Muscle of leg (tissue), 16 donors: ENCODE measurements at places on chromosomes 6 and 20.
A peak's percentile ranks its signal among the peaks of the same experiment; 100 is the strongest.

GRCh38 chr6:94769197-94769596 is 808.1 kb upstream of the MANEA start:
- no peak for DNase-seq

DNA sequence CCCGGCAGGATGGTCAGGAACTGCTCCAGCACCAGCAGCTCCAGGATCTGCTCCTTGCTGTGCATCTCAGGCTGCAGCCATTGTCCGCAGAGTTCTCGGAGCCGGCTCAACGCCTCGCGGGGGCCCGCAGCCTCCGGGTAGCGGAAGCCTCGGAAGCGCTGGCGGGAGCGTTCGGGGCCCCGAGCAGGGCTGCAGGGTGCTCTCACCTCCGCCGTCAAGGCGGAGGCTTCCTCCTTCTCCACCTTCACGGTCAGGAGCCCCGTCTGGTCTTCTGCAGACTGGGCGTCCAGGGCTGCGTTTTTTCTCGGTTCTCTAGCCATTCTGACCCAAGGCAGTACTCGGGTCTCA is 434 bp downstream of the ZKSCAN4 start:
- no peak for DNase-seq

- DNase-seq: no peak
Observed at GRCh38 chr6:123150076-123150475, 154.0 kb downstream of the CLVS2 start.

GRCh38 chr6:45420909-45421708 is 43.4 kb upstream of the SUPT3H start:
- no peak for DNase-seq

DNA sequence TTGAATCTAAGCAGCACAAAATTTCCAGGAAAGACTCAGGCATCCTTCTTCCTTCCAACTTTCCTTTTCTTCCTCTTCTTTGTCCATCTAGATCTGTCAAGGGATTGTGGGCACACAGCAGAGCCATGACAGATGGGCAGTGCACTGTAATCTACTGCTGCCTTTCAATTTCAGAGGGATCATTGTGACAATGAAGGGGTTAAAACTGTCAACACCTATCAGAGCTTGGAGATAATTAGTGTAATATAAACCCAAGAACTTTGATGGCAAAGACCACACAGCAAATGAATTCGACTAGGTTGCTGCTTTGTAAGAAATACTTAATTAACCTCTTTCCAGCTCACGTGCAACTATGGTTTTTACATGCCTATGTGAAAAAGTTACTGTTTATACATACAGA is 55.0 kb downstream of the SAMD5 start:
- no peak for DNase-seq

GRCh38 chr6:143294265-143294860 is 156.1 kb downstream of the ADAT2 start:
- DNase-seq: no peak

DNA sequence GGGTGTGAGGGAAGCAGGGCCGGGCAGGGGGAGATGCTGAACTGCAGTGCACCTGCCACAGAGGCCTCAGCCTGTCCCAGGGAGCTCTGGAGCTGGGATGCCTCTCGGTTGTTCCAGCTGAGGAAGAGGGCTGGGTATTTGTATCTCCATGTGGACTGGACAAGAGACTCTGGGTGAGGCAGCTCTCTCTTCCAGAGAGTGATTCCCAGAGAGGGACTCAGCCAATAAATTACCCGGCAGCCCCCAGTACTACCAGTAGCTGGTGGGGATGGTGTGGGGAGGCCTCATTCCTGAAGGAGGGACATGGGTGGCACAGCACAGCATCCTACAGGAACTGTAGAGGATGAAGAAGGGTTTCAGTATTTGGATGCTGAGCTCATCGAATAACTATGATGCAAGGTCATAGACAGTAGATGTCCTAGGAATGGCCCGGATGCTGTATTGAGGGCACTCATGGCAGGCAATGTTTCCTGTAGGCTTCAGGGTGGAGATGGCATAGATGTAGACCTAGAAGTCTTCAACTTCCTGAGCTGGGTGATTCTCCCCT is 1.4 kb downstream of the FGD2 start:
- DNase-seq: no peak

DNA sequence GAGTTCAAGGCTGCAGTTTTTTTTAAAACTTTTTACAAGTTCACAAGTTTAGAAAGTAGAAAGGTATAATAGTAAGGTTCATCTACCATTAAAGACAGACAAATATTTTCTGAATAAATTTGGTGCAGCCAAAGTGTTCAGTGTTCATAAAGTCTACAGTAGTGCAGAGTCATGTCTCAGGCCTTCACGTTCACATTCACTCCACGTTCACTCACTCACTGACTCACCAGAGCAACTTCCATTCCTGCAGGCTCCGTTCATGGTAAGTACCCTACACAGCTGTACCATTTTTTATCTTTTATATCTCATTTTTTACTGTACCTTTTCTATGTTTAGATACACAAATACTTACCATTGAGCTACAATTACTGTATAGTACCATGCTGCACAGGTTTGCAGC is 67.6 kb downstream of the B4GALT5 start:
- no peak for DNase-seq

DNA sequence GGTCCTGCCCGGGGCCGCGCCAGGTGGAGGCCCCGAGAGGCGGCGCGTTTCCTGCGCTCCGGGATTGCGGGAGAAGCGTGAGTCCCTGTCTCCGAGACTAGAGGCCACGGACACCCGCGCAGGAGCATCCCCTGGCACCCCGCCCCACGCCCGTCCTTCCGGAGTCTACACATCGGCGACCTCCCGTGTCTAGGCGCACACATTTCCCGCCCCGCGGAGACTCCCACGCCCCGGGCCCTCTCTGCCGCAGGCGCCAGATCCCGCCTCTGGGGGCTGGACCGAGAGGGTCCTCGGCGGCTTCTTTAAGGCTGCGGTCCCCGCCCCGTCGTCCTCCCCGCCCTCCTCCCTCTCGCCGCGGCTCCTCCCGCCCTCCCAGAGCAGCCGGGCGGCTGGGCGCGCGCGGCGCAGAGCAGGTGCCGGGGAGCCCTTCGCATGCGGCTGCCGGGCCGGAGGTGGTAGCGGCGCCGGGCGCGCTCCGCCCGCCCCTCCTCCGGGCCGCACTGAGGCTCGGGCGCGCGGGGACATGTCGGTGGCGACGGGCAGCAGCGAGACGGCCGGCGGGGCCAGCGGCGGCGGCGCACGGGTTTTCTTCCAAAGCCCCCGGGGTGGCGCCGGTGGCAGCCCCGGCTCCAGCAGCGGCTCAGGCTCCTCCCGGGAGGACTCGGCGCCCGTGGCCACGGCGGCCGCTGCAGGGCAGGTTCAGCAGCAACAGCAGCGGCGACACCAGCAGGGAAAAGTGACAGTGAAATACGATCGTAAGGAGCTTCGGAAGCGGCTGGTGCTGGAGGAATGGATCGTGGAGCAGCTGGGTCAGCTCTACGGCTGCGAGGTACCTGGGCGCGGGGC is at the start of gene PPP1R14C:
Gene PPP1R14C (plus strand): TSS at position 375 of the 846 bp plus-strand sequence. CDS start 149 bp downstream, at position 524.
- peak; percentile 67 for DNase-seq

DNA sequence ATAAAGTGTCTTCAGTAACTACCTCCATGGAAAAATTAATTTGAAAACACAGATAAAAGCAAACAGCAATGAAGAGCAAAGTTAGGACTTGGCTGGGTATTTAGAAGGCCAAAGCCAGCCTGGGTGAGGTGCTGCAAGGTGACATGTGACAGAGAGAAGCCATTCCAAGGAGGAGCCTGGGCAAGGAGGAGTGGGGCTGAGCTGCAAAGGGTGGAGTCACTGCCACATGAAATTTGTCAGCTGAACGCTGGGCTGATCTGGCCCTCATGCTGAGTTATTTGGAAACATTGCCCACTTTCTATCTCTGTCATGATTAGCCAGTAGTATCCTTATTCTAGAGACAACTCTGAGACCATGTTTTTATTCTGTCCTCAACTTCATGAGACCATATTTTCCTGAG is 76.3 kb downstream of the PERP start:
- DNase-seq: no peak

DNA sequence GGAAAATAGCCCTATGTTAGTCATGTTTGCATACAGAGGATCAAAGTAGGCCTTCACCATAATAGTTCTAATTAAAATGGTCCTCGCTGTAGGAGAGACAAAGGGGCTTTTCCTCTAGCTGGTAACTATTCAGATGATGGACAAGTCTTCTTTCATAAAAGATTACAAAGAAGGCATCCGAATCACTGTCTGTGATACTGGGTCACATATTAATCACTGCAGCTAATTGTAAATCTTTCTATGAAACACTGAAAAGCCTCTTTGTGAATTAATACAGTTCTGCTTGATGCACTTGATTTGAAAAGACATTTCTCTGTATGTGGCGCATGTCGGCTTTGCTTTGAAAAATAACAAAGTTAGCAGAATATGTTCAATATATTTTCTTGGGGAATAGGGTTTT is 520.8 kb downstream of the KIF16B start:
- DNase-seq: no peak

GRCh38 chr6:150366118-150366778 is 2.6 kb upstream of the IYD start:
- DNase-seq: no peak

DNA sequence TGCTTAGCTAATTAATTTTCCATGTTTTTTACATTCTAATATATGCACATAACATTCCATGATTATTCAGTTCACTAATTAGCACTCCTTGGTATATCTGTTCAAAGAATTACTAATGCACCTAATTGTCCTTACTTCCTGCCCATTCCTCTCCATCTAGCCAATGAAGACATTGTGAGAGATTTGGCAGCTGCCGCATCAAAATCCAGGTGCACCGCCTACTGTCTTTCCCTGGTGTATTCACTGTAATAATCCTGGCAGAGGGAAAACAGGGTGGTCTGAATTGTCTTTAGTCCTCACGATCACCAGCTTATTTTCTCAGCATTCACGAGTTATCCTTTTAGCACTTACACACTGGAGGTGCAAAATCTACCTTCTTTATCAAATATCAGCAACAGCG is 61.0 kb upstream of the SCGN start:
- DNase-seq: peak; percentile 23

- DNase-seq: no peak
Observed at GRCh38 chr20:1994627-1995026, 769 bp upstream of the PDYN start.

GRCh38 chr20:15951658-15952057 is 621.6 kb downstream of the KIF16B start:
- no peak for DNase-seq

DNA sequence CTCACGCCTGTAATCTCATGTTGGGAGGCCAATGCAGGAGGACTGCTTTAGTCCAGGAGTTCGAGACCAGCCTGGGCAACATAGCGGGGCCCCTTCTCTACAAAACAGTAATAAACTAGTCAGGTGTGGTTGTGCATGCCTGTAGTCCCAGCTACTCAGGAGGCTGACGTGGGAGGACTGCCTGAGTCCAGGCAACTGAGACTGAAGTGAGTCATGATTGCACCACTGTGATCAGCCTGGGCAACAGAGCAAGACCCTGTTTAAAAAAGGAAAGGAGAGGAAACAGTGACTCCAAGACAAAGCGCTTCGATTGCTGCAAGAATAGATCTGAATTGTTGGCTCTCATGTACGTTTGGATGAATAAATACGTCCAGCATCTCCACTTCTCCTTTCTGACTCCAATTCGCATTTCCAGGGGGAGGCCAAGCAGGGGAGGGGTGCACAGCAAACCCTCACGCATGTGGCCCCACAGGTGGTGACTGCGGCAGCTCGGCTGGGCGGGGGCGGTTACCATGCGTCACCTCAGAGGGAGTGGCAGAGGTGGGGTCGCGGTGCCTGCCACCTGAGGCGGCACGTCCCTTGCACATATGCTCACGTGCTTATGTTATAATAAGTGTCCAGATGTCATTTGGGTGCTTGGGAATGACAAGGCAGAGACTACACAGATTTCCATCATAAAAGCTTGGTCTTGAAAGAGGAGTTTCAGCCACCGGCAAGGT is 95.1 kb upstream of the MPC1 start:
- DNase-seq: no peak

- DNase-seq: peak; percentile 34
Observed at GRCh38 chr6:164928057-164928727, 381.2 kb downstream of the C6orf118 start.

DNA sequence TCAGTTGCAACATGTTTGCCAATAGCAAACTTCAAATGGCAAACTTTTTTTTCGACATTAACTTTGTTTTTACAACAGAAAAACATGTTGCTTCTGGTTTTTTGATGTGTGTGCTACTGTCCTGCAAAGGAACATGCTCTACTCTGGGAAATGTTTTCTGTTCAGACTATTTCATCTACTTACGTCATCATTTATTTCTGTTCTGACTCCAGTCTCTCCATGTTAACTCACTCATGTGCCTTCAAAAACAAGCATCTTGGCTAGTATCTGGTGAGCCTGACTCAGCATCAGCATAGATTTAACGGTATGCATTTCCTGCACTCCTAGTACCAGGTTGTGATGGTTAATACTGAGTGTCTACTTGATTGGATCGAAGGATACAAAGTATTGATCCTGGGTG is 36.1 kb upstream of the MAP7 start:
- peak; percentile 30 for DNase-seq

GRCh38 chr6:39901116-39901655 is 33.1 kb downstream of the MOCS1 start:
- DNase-seq: no peak

DNA sequence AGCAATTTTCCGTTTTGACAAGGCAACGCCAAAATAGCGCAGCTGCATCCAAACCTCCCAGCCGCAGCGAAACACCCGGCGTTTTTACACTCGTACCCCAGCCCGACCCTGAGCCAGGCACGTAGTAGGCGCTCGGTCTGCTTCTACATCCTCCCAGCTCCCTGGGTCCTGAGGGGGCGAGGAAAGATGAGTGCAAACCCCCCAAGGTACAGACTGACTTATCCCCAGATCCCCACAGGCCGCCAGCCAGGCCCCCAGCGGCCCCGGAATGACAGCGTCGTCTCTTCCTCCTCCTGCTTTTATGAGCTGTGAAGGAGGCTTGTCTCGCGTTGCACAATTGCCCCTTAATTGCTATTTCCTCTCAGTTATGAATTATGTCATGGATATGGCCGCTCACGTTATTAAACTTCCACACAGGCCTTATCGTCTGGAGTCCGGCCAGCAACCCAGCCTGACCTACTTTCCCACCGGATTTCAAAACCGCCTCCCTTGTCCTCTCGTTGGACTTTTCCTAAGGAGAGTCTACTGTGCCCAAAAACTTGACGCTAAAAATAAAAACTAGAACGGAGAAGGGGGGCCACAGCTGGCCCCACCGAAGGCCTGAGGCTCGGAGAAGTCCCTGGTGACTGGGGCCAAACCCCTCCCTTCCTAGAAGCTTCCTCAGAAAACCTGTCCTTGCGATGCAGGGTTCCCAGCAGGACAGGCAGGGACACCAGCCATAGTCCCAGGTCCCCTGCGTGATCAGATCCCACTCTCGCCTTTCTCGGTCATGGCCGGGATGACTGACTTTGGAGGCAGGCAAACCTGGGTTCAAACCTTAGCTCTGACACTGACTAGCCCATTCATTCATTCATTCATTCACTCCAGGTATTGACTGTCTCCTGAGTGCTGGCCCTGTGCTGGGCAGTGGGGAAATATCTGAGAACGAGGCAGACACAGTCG is 130.9 kb upstream of the PTPN1 start:
- peak; percentile 92 for DNase-seq

GRCh38 chr6:38141716-38142115 is 322.2 kb downstream of the ZFAND3 start:
- no peak for DNase-seq

DNA sequence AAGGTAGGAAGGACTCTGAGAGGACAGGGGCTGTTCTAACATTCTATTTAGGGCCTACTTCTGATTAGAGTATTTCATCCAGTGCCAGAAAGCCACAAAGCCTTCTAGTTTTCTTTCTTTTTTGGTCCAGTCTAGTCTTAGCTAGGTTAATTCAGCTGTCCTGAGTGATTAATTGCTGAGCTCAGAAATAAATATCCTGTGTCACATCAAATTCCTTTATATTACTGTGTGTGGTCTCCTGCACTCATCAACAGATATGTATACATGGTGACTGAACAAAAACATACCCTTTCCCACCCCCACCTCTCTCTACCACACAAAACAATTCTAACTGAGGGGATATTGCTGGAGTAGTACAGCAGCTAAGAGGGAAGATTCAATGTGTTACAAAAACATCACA is 601.5 kb upstream of the NRSN1 start:
- no peak for DNase-seq
